ENCODE measurements at places on chromosomes 13 and 19. TPM values are rescaled to one million over a fixed set of nuclear protein-coding genes. Genes with fewer than 3 reads are reported as not detected.

DNA sequence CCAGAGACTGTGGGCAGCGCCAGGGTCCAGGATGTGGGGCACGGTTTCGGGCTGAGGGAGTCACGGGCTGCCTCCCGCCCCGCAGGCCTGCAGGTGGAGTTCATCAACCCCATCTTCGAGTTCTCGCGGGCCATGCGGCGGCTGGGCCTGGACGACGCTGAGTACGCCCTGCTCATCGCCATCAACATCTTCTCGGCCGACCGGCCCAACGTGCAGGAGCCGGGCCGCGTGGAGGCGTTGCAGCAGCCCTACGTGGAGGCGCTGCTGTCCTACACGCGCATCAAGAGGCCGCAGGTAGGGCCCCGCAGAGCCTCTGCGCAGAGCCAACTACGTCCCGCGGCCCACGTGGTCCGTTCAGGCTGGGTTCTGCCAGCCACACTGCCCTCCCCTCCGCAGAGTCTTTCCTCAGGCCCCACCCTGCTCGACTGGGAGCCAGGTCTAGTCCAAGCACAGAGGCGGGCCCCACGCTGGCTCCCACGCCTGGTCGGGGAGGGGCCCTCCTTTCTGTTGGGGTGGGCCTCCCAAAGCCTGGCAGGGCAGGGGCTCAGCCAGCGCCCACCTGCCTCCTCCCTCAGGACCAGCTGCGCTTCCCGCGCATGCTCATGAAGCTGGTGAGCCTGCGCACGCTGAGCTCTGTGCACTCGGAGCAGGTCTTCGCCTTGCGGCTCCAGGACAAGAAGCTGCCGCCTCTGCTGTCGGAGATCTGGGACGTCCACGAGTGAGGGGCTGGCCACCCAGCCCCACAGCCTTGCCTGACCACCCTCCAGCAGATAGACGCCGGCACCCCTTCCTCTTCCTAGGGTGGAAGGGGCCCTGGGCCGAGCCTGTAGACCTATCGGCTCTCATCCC is 2.0 kb upstream of the POLD1 start:
- no peak for DNase-seq

GRCh38 chr19:54255105-54255775 is 1.8 kb downstream of the LILRB5 start:
- DNase-seq: no peak

GRCh38 chr13:51444922-51445321 is 7.9 kb downstream of the INTS6 start:
- peak; percentile 47 for DNase-seq

GRCh38 chr13:77184455-77184854 is 142.4 kb downstream of the MYCBP2 start:
- peak; percentile 38 for DNase-seq

The PRSS57 gene
- not detected for total RNA-seq

The CCDC8 gene
- total RNA-seq: under 0.01 TPM
